SW 1271 (cell line): ENCODE measurements at places on chromosomes 6 and 20.

DNA sequence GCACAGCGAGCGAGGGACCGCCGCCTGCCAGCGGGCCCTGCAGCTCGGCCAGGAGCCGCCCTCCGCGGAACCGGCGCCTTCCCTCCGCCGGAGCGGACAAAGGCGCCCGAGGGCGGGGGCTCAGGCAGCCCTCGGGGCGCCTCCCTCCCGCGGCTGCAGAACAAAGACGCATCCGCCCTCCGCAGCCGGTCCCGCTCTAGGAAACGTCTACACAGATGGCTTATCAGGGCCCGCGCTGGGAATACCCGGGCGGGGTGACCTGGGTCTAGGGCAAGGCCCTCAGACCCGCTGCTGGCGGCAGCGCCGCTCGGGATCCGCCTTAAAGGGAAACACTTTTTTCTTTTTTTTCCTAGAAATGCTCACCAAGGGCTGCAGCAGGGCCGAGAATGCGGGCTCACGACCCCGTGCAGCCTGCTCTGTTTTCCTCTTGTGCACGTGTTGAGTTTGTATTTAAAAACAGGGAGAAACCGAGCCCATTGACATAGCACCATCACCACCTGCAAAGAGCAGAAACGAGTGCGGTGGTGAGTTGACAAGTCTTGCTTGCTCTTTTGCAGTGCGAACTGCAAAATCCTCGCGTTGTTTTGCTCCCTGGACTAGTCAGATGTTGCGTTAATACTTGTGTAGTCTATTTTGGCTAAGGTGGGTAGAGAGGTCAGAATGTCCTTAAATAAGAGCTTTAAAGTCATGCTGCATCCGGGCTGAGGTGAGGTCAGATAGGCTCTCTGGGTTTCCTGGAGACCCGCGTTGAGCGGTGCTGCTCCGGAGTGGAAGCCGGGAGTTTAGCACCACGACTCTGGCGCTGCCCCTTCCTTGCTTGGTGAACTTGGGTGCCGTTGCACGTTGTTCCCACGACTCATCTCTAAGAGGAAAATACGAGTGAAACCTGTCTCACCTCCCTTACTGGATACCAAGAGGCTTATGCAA is 1.1 kb upstream of the RPS6KA2 start:
- DNase-seq: no peak

DNA sequence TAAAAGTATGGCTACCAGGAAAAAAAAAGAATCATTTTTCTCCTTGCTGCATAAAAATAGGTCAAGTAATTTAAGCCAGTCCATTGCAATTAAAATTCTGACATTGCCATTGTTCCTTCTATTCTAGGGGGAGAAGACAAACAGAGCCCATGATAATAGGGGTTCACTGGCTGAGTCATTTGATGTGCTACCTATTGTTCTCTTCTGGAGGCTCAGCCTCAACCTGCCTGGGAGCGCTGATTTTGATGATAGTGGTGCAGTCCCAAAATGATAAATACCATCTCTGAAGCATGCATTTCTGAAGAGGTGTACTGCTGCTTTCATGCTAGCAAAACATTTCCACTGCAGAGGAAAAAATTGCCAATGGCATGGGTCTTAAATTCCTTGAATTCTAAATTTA is 5.8 kb downstream of the CITED2 start:
- no peak for DNase-seq

DNA sequence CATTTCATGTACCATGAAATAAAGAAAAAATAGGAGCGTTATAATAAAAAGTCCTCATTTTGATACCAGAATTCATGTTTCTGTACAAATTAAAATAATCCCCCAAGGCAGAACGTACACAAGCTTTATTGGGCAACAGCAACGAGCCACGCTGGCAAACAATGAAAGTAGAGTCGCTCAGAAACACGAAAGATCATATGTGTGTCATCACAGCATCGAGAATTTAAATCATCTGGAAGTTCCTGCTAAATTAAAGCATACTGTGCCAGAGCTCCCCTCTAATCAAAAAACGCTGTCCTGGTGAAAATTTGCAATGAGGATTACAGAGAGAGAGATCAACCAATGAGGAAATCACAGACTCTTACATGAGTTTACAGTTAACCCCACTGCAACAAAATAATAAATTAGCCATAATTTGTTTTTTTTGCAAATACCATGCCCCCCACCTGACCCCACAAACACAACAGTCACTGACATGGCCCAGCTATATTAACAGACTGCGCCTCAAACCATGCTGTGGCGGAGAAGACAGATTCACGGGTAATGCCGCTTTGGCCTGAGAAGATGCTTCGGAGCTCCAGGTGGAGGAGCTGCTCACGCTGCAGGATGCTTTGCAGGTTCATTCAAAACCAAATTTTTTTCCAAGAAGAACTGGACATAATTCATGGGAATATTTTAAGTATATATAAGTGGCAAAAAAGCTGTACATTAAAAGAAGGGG is 54.3 kb upstream of the NFATC2 start:
- no peak for DNase-seq

DNA sequence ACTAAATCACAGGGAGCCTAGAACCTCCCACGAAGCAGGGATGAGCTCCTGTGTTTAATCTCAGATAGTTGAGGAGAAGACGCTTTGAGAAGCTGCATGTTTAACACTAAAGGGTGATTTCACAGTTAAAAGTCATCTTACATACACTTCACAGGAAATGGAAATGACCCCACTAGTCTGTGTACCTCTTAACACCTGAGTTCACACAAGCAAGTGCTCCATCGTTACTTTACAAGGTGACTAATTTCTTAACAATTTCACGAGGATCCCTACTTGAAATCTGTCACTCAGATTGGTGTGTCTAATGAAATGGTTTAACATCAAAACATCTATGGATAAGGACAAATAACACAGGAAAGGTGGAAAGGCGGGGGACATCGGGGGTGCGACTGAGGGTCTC is 93.8 kb upstream of the RPS6KA2 start:
- no peak for DNase-seq

- no peak for DNase-seq
Measured at GRCh38 chr6:16402581-16402900, 164.2 kb downstream of the GMPR start.

- no peak for DNase-seq
Measured at GRCh38 chr6:135904666-135905065, 53.2 kb downstream of the PDE7B start.

DNA sequence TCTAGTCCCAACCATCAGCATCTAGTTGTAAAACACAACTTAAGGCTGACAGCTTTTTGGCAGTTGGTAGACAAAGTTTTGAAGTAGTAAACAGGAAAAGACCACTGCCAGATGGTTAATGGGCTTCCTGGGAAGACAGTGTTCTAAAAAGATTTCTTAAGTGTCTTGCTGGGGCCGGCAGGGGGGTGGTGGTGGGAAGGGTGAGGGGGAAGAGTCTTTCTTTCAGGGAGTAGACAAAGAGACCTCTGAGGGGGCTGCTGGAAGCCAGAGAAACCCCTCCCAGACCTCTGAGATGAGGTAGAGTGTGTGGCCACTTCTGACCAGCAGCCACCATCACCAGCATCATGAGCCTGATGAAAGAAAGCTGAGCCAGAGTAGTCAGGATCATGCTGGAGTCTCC is 784.9 kb downstream of the TENT5A start:
- no peak for DNase-seq

DNA sequence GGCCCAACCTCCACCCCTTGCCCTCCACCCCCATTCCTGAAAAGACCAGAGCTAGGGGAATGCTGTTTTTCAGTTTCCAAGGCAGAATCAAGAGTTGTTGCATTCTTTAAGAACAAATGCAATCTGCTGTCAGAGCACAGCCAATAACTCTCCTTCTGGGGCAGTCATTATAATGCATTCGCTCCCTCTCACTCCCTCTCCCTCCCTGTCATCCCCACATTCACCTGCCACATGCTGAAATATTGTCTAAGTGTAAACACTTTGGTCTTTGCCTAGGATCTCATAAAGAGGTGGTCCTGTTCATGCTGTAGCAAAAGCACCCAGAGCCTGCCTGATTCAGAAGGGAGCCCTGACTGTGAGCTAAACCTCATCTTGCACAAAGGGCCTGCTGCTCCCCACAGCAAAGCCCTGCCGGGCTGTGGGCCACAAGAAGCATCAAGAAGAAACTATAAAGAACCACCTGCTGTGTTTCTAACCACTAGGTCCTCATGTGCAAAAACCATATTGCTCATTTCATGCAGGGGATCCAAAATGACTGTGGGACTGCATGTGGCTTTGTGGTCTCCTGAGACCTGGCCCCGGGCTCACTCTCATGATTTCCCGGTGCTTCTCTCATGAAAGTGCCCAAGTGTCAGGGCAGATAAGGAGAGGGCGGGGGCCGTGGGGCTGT is 85.6 kb downstream of the GPR6 start:
- DNase-seq: no peak

DNA sequence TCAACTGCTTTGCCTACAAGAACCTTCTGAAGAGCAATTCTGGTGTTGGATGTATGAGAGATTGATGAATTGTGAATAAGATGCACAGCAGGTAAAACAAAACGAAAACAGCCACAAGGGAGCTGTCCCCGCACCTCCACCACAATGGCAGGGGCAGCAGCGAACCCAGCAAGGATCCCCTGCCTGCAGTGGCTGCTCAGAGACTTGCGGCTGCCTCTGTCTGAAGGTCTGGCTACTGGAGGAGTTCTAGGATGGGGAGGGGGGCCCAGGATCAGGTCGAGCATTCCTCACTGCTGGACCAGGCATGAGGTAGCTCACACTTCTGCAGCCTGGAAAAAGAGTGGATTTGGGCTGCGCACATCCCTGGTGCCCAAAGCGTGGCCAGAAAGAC is 523.5 kb downstream of the CDH26 start:
- no peak for DNase-seq

GRCh38 chr20:50312682-50313521 is 122.3 kb downstream of the CEBPB start:
- DNase-seq: no peak

DNA sequence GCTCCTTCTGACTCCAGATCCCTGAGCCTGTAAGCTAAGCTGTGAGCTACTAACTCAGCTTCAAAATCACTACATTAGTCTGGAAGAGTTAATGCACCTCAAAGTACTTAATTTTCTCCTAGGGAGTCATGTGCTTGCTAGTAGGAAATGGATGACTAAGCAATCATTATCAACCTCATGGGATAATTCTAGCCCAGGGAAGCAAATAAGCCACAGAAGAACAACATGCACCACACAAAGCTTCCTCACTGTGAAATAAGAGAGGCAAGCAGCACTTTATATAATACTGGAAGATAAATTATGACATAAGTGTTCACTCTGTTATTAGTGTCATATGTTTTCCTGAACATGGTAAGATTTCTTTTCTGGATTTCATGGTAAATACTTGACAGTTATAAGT is 57.9 kb upstream of the RCAN2 start:
- no peak for DNase-seq
